ENCODE measurements at places on chromosomes 4 and X.

GRCh38 chrX:153635388-153635787, 11.6 kb upstream of the DUSP9 start:
- DNase-seq, result no peak

GRCh38 chrX:71181558-71181909, 36.9 kb downstream of the NLGN3 start:
- no peak for DNase-seq

GRCh38 chrX:4028151-4028550, 314.7 kb upstream of the PRKX start:
- no peak for DNase-seq

- no peak for DNase-seq
Measured at GRCh38 chr4:40087799-40088366, 31.2 kb downstream of the N4BP2 start.

DNA sequence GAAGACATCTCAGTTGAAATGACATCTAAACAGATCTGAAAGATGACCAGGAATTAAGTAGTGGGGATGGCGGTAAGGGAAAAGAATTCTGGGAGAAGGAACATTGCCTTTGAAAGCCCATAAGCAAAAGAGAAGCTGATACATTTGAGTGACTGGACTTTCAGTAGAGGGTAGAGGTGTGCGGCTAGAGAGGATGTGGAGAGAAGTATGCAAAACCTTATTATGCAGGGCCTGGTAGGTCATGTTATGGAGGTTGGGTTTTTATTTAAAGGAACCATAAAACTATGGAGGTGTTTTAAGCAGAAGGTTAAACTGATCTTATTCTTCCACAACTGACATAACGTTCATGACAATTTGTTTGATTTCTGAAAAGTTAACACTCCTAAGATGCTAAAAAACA, 36.3 kb downstream of the RPS6KA3 start:
- no peak for DNase-seq

DNA sequence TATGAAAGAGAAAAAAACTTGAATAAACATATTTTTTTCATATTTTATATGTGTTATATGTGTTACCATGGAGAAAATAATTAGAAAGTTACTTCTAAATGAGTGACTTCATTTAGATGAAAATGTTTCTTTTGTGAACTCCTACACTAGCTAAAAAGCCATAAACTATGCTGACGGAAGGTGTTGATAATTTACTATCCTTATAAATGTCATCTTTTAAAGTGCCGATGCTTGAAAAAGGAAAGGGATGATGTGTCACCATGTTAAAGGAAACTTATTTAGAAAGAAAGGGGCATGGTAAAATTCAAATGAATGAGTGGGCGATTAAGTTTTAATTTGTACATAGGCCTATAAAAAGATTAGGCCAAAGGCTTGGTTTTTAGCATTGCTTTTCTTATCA, 133.8 kb downstream of the SPRY1 start:
- DNase-seq, result no peak

- no peak for DNase-seq
Measured at GRCh38 chr4:35689870-35690269, 554.4 kb downstream of the ARAP2 start.

GRCh38 chrX:57270980-57271379, 15.5 kb upstream of the FAAH2 start:
- DNase-seq, result no peak

GRCh38 chrX:2719774-2720447, 28.8 kb downstream of the CD99 start:
- no peak for DNase-seq

DNA sequence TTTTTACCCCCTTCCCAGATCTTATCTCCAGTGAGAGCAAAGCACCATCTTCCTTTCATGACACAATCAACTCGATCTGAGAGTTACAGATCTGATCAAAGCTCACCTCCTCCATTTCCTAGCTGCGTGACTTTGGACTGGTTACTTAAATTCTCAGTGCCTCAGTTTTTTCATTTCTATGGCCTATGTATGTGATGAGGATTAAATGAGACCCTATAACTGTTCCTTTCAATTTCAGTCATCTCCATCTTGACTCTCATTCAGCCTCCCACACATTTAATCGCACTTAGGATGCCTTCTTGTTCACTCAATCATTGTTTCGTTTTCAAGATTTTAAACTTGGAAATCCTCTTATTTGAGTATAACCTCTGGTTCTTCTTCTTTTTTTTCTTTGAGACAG, 20.1 kb upstream of the CXCR3 start:
- DNase-seq, result no peak

DNA sequence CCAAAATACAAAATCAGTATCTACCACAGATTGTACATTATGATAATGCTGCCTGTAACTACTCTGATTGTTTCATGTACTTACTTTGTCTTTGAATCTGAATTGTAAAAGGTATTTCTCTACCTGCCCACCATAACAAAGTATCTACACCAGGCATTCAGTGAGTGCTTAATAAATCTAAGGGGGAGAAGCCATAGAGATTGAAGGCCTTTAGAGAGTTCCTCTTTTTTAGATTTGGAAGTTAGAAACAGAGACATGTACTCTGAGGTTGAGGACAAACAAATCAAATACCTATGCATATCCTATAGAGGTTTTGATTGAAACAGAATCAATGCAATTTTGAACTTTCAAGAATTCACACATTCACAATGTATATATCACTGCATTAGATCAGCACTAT, 42.7 kb downstream of the SAT1 start:
- DNase-seq, result no peak

DNA sequence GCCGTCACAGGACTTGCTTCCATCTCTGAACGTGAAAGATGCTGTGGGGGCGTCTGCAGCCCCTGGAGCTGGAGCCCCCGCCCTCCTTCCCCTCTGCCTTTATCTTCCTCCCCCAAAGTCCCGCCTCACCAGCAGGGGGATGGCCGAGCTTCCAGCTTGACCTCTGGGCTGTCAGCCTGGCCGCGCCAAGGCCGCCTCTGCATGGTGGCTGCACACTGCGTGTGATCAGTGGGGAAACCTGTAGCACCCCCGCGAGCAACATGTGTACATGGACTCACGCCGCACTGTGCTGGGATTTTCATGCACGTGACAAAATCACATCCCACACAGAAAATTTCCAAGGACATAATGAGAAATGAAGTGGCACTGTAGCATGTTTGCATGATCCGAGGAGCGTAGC, 26.5 kb upstream of the PSAPL1 start:
- DNase-seq, result no peak

DNA sequence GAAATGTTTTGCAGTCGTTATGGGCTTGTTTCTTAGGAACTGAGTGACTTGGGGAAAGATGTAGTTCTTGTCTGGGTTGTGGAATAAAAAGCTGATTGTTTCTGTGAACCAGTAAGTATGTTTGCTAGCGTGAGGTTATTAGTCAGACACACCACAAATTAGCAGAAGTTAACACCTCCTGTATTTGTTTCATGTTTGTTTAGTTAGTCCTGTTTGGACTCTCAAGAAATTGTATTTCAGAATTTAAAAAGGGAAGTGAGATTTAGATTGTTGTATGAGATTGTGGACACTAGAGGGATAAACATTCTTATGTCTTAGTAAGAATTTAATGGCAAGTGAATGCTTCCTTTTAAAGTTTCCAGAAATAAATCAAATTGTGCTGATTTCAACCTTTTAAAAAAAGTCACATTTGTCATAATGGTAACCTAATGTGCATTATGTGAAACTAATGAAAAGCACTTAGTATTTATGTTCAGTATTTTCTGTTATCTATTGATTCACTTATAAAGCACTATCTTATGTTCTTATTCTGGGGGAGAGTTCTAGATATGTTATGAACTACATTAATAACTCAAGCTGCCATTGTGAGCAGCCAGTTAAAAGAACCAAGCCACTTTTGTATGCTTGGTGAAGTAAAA, 25.6 kb downstream of the ATP10D start:
- peak; percentile 55 for DNase-seq

GRCh38 chrX:17075004-17075403, 128.5 kb downstream of the REPS2 start:
- DNase-seq, result no peak

- DNase-seq, result no peak
Measured at GRCh38 chr4:124867536-124867935, 155.0 kb upstream of the ANKRD50 start.

- no peak for DNase-seq
Measured at GRCh38 chr4:77152421-77152820, 4.6 kb upstream of the CCNG2 start.

GRCh38 chrX:42241421-42241820, 318.1 kb upstream of the CASK start:
- peak; percentile 5 for DNase-seq

GRCh38 chrX:108312957-108313356, 125.3 kb downstream of the COL4A6 start:
- DNase-seq, result peak; percentile 31

DNA sequence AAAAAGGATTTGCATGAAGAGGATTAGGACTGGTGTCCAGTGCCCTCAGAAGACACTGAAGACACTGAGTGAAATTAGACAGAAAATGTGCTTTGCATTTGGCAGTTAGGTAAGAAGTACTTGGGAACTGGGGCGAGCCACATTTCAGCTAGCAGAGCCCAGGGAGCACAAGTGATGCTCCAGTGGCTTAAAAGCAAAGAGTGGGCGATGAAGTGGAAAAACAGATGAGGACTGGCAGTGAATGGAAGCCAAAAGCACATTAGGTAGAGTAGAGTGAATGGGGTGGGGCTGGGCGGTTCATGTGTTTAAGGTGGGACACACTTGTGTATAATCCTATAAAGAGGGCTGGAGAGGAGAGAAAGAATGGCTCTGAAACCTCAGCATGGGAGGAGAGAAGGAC, 18.4 kb downstream of the DCLK2 start:
- no peak for DNase-seq

DNA sequence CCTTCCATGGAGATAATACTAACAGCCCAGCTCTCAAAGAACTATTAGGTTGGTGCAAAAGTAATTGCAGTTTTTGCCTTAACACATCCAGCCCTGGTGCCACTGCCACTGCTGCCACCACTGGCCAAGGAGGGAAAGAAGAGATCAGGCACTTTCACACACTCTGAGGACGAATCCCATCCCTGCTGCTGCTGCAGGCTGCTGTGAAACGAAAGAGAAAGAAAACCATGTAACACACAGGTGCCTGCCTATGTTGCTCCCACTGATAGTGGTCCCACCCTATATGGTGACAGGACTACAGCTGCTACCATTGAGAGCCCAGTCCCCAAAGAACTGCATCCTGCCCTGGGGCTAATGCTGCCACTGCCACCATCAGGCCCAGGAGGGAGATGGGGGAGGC, 35.1 kb downstream of the TMLHE start:
- no peak for DNase-seq

DNA sequence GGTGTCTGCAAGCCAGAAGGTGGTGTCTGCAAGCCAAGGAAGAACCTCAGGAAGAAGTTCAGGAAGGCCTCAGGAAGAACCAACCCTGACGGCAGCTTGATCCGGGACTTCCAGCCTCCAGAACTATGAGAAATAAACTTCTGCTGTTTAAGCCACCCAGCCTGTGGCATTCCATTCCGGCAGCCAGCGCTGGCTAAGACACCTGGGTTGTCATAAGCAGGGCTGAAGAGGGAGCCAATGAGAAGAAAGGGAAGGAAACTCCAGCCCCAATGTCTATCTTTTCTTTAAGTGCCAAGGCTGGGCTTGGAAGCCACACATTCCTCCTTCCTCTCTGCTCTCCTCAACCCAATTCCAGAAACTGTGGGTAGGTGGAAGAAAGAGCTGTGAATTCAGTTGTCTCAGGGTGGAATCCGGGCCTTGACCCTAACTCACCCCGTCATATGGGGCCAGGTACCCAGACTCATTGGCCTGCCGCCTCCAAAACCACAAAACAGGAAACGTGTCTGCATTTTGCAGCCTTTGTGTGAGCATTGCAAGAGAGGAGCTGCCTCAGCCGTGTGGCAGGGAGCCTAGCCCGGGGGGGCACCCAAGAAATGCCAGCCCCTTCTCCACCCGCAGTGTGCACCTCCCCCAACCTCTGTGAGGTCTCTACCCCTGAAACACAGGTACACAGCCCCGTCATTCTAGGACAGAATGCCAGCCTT, 26.8 kb downstream of the CRMP1 start:
- no peak for DNase-seq

DNA sequence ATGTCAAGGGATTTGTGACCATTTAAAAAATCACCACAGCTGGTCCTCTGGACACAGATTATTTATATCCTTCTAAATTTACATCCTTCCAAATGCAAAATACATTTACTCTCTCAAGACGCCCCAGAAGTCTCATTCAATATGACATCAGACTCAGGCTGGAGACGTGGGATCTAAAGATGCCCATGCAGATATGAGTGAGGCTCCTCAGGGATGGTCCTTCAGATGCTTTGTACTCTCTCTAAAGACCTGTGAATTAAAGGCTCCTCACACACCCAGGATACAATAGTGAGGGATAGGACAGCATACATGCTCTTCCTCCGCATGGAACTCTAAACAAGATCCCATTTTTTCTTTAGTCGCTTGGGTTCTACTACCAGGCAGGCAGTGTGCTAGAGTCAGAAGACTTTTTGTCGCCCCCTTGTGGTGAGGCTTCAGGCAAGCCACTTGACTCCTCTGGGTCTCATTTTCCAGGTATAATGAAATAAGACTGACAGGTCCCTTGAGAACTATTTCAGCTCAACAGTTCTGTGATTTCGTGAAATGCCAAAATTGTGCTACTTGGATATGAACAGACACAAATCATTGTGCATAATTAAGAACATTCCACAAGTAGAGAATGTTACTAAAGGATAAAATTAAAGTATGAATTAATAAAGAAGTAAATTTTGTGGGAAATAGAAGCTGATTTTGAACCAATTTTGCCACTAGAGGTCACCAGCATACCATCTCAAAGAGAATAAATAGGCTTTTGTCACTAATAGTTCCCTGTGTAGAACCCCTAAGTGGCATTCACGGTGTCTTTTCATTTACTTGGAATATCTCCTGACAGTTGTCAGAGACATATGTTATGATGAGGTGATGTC, 13.7 kb upstream of the SCOC start:
- DNase-seq, result peak; percentile 71

GRCh38 chr4:26867914-26868684, 7.5 kb downstream of the STIM2 start:
- no peak for DNase-seq

- no peak for DNase-seq
Measured at GRCh38 chr4:159545556-159545955, 442.7 kb downstream of the RAPGEF2 start.

- DNase-seq, result no peak
Measured at GRCh38 chr4:38856046-38856445, 571 bp downstream of the TLR6 start.

GRCh38 chr4:178255172-178255571, 812.9 kb upstream of the AGA start:
- DNase-seq, result no peak

- DNase-seq, result no peak
Measured at GRCh38 chr4:39637221-39637585, 1.5 kb downstream of the SMIM14 start.

- peak; percentile 81 for DNase-seq
Measured at GRCh38 chr4:103091601-103092223, 7.9 kb downstream of the BDH2 start.

- no peak for DNase-seq
Measured at GRCh38 chr4:93212250-93212649, 616.3 kb upstream of the ATOH1 start.
